CD4-positive, alpha-beta T cell treated with Interferon alpha-2 for 1 hour (primary cell): ENCODE measurements at places on chromosomes 1 and 21.

DNA sequence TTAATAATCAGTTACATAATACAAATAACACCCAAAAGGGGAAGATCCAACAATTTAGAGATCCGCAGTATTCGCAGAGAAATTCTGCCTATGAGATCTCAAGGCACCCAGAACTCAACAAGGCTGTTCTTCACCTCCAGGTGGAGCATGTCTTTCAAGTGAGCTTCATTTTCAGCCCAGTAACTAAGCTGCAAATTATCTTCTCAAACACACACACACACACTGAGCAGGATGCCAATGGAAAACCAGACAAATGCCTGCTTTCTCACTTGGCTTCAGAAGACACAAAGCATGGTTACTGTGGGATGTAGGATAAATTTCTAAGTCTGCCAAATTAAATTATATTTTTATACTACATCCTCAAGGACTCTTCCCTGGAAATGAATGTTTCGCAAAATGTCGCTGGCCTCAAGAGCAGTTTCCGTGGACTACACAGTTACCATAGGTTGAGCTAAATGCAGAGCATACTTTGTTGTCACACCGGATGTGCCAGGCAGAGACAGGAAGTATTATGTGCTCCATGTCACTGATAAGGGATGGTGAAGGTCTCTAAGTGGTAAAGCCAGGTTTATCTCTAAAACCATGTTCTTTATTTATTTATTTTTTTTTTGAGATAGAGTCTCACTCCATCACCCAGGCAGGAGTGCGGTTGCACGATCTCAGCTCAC, 30.3 kb downstream of the UBR4 start:
- peak; percentile 45 for DNase-seq

DNA sequence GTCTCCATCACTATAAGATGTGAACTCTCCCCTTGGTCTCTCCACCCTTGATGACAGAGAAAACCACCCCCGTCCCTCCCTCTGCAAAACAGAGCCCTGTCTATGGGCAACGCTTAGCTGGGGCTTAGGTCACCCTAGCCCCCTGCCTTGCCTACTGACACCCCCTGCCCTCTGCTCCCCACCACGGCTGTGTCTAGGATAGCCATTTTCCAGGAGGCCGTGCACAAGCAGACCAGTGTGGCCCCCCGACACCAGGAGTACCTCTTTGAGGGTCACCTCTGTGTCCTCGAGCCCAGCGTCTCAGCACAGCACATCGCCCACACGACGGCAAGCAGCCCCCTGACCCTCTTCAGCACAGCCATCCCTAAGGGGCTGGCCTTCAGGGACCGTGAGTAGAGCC, 8.5 kb downstream of the IKBKE start:
- DNase-seq = no peak

- DNase-seq = no peak
These were observed 13.6 kb downstream of the DNAJC11 start for GRCh38 chr1:6688001-6688400.

GRCh38 chr1:9242338-9242969, 7.9 kb downstream of the H6PD start:
- DNase-seq = no peak

- peak; percentile 77 for DNase-seq
These were observed at the start of gene HES4 for GRCh38 chr1:999725-1000356. TSS of gene HES4 (minus strand) at chr1:1000097. CDS start at chr1:999973, 124 bp downstream.

- no peak for DNase-seq
These were observed 345.4 kb upstream of the NCAM2 start for GRCh38 chr21:20652846-20653245.

DNA sequence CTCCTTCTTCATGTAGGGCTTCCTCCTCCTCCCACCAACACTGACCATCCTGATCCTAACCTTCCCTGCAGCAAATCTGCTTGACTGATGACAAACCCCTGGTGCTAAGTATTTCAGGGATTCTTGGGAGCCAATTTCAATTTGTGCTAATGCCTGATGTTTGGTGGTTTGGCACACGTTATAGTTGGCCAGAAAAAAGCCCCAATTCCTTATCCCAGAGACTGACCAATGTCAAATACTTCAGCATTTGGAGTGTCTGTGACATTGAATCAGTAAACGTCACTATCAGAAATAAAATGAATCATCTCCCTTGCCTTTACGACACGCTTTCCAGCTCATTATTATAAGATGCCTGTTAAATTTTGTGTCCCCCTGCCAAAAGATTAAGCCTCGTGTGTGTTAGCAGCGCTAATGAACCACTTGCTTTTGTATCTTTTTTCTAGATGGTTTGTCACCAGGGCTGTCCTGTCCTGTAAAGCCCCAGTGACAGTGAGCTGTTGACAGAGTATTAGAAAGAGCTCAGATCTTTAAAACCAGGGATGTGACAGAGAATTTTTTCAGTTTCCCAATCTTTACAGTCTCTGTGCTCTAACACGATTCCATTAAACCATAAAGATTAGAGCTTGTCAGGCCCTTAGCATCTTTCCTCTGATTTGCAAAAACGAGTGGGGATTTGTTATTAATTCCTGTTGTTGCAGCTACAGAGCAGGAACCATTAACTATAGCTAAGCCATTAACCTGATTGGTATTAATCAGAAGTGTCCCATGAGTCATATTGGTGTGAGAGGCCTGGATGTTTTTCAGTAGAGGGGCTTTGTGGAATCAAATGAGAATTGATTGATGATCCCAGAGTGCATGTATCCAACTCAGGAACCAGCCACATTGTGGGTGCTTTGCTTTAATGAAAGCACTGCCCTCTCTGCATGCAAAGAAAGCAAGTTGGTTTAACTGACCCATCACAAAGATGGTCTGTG, 665.1 kb upstream of the PLXNA2 start:
- DNase-seq = no peak
